ENCODE measurements at places on chromosomes 1 and 21.

- DNase-seq = no peak
These were observed 42.7 kb downstream of the ST3GAL3 start for GRCh38 chr1:43750083-43750482.

DNA sequence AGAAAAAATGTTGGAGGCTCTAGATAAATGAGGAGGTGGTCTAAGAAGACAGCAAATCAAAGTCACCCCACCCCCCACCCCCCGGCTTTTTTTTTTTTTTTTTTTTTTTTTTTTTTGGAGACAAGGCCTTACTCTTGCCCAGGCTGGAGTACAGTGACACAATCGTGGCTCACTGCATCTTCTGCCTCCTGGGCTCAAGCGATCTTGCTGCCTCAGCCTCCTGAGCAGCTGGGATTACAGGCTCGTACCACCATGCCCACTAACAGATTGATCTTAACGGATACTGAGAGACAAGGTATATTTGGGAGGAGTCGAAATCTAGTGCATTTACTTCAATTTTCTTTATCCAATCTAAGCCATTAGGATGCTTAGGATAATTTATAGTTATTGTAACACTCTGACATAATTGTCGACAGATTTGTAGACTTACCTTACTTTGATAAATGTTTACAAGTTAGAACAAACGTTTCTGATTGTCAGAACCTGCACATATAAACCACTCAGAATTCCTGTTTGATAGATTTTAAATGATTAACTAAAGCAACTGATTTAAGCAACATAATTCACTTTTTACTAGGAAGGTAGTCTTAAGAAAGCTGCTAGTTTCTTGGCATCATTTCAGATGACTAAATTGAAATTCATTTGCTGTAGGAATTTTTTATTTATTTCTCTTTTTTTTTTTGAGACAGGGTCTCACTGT lies 33.7 kb upstream of the NBL1 start:
- DNase-seq = no peak

DNA sequence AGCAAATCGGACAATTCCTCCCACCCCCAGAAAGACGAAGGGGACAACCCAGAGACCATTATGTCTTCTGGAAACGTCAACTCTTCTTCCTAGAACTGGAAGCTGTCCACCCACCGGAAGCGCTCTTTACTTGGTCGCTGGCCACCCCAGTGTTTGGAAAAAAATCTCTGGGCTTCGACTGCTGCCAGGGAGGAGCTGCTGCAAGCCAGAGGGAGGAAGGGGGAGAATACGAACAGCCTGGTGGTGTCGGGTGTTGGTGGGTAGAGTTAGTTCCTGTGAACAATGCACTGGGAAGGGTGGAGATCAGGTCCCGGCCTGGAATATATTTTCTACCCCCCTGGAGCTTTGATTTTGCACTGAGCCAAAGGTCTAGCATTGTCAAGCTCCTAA lies 3.2 kb downstream of the S1PR1 start:
- no peak for DNase-seq

DNA sequence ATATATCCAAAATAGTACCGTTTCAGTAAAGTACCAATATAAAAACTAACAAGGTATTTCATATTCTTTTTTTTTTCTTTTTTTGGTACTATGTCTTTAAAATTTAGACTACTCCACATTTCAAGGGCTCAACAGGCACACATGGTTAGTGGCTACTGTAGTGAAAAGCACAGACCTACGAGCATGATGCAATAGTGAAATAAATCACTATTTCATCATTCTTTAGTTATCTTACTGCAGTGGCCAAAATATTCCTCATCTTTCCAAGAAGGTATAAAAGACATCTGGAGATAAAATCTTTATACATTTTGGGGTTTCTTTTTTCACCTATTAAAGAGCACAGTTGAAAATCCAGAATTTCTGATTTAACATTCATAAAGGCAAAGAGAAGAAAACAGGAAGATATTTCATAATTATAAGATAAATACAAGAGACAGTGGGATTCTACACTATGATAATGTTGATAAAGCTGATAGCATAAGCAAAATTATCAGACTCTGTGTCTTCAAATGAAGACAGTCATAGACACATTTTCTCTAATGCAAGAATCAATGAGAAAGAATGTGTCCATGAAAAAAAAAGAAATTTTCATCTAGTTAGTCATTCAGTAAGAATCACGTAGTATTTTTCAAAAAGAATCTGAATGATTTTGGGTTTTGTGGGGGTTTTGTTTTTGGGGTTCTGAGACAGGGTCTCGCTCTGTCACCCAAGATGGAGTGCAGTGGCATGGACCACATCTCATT lies 41.9 kb downstream of the CEP170 start:
- no peak for DNase-seq

- no peak for DNase-seq
These were observed 278.9 kb downstream of the SEC16B start for GRCh38 chr1:177690996-177691395.

DNA sequence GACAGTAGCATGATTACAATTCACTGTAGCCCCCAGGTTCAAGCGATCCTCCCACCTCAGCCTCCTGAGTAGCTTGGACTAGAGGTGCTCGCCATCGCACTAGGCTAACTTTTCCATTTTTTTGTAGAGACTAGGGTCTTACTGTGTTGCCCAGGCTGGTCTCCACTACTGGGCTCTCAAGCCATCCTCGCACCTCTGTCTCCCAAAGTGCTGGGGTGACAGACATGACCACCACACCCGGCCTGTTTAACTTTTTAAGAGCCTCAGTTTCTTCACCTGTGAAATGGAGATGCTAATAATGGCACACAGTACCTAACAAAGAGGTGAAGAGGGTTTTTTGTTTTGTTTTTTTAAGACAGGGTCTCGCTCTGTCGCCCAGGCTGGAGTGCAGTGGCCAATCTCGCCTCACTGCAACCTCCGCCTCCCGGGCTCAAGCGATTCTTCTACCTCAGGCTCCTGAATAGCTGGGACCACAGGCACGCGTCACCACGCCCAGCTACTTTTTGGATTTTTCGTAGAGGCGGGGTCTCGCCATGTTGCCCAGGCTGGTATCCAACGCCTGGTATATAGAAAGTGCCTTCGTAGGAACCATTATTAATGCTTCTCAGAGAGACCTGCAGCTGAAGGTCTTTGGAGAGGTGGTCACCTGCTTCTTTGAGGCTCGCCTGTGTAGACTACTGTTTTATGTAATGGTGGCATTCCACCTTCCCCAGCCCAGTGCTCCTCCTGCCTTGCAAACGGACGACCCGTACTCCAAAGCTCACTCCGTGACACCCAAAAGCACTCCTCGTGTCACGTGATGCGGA lies 567 bp downstream of the PMVK start:
- DNase-seq = no peak

GRCh38 chr21:27648560-27648959 lies 681.7 kb upstream of the ADAMTS5 start:
- DNase-seq = no peak

DNA sequence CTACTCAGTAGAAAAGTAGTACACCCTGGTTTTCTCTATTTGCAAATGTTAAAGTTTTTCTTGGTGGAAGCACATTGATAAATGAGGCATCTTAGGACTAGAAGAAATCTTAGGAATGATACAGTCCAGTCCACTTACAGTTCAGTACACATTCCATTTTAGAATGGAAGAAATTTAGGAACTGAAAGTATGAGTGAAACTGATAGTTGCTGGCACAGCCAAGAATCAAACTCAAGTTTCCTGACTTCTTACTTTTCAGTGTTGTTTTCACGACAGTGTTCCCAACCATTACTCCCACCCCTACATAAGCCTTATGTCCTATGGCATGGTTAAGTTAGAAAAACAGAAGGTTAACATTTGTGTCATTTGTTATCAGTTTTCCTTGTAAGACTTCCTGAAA lies 258.5 kb downstream of the BACH1 start:
- peak; percentile 5 for DNase-seq

DNA sequence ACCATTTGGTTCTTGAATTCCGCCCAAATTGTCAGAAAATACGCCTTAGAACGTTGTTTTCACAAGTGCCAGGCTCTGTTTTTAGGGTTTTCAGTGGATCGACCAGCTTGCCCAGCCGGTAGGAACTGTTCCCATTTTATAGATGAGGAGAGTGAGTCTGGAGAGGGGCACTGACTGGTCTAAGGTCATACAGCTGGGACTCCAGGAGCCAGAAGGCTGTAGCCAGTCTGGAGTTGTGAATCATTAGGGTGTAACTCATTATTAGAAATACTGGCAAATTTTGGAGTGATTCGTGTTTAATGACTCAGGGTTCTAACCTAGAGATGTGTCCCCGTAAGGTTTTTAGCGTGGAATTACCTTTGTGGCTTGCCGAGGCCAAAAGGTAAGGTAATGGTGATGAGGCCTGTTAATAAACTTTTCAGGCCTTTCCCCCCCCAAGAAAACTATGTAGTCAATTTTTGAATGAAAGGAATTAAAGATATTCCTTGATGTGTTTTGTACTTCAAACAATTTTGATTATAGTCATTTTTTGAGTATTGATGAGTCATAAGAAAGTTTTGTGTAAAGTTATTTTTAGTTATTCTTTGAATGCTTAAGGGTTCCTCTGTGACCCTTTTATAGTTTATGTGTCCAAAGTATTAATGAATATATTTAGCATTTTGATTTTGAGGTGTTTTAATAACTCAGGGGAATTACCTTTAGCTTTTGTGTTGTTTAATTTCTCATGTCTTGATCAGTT lies 2.1 kb downstream of the DYRK1A start:
- DNase-seq = no peak

DNA sequence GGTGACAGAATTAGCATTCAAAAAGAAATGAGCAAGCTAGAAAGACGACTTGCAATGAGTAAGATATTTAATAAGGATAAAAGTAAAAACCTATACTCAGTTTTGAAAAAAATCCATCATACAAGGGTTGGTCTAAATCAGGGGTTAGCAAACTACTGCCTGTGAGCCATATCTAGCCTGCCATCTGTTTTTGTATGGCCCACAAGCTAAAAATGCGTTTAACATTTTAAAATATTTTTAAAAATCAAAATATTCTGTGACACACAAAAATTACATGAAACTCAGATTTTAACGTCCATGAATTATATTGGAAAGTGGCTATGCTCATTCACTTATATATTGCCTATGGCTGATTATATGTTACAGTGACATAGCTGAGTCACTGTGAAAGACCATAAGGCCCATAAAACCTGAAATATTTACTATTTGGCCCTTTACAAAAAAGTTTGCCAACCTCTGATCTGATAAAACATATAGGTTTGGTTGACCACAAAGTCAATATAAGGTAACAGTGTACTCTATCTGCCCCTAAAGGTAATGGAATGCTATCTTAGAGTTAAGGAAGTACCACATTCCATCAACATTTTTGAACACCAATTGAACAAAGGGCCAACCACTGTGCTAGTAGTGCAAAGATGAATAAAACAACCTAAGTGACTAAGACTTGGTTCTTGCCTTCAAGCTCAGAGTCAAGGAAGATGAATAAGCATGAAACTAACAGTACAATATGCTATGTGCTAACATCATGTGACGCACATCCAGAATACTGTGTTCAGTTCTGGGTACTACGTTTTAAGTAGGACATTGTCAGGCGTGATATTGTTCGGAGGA lies 3.2 kb downstream of the IFT25 start:
- no peak for DNase-seq

DNA sequence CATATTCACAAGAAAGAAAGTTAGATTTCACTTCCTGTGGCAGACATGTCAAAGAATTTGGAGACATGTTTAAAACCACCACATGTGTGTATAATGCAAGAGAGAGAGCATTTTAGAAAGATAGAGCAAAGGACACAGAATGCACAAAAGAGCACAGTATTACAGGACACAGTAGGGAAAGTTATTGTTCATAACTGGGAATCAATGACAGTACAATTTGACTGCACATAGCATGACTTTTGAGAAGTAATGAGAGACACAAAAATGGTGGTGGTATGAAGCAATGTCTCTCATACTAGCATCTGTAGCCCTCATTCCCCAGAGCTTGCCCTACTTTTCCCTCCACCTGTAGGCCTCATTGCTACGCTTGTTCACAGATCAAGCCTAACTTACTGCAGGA lies 499.2 kb downstream of the PTPRC start:
- no peak for DNase-seq

All from B cell (primary cell).